Activated B cell treated with CpG ODN at 0.5 μM for 24 hours (primary cell): ENCODE measurements at places on chromosomes 11 and 22. TPM values are rescaled to one million over a fixed set of nuclear protein-coding genes. Genes with fewer than 3 reads are reported as not detected.

- DNase-seq = no peak
- H3K27me3 ChIP-seq = no peaks in the 10 kb centered on the region
- no peak overlapping the region for H3K4me3 ChIP-seq
- peaks cover 95% of the 10 kb centered on the region for H3K36me3 ChIP-seq
- H3K27ac ChIP-seq = no peak overlapping the region
- H3K4me1 ChIP-seq = no peaks in the 10 kb centered on the region
Observed at GRCh38 chr22:30582788-30583545, 8.5 kb upstream of the GAL3ST1 start.

GRCh38 chr11:126927623-126928022 lies 72.9 kb downstream of the KIRREL3 start:
- peaks cover 4% of the 10 kb centered on the region for H3K27me3 ChIP-seq
- H3K4me1 ChIP-seq = no peaks in the 10 kb centered on the region
- DNase-seq = no peak
- H3K27ac ChIP-seq = no peak overlapping the region

DNA sequence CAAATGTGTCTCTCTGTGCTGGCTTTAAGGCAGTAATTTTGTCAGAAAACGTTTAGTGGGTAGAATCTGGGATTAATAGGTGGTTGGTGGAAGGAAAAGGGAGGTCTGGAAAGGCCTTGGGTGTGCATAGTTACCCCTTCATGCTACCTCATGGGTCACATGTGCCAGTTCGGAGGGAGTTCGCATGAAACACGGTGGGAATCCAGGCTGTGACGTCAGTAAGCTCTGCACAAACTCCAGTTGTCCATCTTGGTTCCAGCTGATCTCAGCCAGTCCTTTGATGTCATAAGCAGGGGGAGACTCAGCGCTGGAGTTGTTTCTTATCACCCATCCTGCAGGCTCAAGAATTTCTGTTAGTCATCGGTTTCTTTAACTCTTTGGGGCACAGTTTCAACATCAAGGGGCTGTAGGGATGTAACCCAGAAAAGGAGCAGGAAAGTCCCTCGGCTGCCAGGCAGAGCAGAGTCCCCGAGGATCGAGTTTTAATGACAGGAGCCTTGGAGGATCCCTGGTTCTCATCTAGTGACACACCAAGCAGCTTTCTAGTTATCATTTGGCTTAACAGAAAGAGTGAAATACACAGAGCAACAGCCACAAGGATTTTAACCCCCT lies 28.9 kb downstream of the MOV10L1 start:
- no peak for DNase-seq
- H3K36me3 ChIP-seq = no peaks in the 10 kb centered on the region
- H3K4me3 ChIP-seq = no peak overlapping the region

DNA sequence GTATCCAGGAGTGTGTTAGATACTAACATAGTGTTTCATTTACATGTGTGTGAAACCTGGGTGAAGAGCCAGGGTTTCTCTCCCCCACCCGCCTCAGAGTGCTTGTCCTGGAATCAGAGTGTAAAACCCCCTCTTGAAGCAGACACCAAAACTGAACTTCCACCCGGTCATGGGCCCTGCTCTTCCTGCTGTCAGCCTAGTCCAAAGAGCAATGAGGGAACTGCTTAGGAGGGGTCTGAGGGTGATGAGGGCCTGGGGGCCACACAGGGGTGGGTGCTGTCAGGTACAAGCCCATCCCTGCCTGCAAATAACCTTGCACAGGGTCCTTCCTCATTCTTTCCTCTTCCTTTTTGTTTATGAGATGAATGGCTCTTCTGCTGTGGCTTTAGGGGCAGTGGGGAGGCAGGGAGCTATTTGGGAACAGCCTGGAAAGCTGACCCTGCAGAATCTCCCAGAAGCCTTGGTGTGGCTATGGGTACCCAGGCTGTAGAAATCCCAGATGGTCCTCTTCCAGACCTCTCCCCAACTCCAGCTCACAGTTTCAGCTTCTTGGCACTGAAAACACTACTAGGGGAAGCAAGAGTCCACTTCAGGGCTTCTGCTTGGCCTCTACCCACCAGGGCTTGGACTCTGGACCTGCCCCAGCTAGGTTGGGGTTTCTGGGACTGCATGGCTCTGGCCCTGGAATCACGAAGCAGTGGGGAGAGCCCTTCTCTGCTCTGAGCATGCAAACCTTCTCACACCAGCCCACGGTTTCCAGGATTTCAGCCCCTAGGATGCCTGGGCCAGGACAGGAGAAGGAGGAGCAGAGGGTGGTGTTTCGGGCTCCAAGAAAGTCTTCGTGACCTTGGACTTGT lies 8.5 kb downstream of the BATF2 start:
- no peaks in the 10 kb centered on the region for H3K27me3 ChIP-seq
- no peak for DNase-seq
- no peaks in the 10 kb centered on the region for H3K36me3 ChIP-seq
- no peak overlapping the region for H3K4me3 ChIP-seq
- H3K27ac ChIP-seq = no peak overlapping the region
- H3K4me1 ChIP-seq = peaks cover 67% of the 10 kb centered on the region

- H3K36me3 ChIP-seq = no peaks in the 10 kb centered on the region
- DNase-seq = no peak
- H3K27ac ChIP-seq = no peak overlapping the region
- no peaks in the 10 kb centered on the region for H3K27me3 ChIP-seq
Observed at GRCh38 chr11:110777775-110778174, 65.5 kb upstream of the ARHGAP20 start.

GRCh38 chr11:2847561-2847960 lies 38.0 kb downstream of the CDKN1C start:
- no peaks in the 10 kb centered on the region for H3K36me3 ChIP-seq
- no peaks in the 10 kb centered on the region for H3K27me3 ChIP-seq
- no peaks in the 10 kb centered on the region for H3K4me1 ChIP-seq
- H3K4me3 ChIP-seq = no peak overlapping the region
- H3K27ac ChIP-seq = no peak overlapping the region

DNA sequence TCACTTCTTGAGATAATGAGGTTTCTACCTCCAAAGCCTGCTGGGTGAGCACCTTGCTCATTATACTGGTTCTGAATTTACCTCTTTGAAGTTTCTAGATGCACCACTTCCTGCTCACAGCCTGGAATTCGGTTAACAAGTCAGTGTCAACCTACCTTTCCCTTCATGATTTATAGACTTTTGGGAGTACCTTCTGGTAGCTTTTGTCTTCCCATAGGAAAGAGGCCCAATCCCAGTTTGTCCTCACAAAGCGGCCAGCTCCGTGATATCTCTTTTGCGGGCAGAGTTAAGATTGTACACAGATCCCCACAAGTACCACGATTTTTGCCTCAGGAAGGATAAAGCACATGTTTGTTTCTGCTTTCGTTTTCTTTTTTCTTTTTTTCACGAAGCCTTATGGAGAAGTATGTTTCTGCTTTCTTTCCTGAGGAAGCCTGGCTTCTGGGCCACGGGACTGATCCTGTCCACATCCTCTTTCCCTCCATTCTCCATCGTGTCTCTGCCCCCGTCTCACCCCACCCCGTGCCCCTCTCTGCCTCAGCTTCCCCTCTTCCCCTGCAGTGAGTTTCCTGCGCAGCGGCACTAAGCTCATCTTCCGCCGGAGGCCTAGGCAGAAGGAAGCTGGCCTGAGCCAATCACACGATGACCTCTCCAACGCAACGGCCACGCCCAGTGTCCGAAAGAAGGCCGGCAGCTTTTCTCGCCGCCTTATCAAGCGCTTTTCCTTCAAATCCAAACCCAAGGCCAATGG lies 5.7 kb upstream of the HINFP start:
- H3K36me3 ChIP-seq = peaks cover 44% of the 10 kb centered on the region
- no peak overlapping the region for H3K4me3 ChIP-seq
- peaks cover 14% of the 10 kb centered on the region for H3K4me1 ChIP-seq
- H3K27ac ChIP-seq = peak overlapping the region; percentile 43
- no peaks in the 10 kb centered on the region for H3K27me3 ChIP-seq

- no peak overlapping the region for H3K4me3 ChIP-seq
- no peaks in the 10 kb centered on the region for H3K36me3 ChIP-seq
Observed at GRCh38 chr22:45045208-45045607, 35.4 kb upstream of the PHF21B start.

DNA sequence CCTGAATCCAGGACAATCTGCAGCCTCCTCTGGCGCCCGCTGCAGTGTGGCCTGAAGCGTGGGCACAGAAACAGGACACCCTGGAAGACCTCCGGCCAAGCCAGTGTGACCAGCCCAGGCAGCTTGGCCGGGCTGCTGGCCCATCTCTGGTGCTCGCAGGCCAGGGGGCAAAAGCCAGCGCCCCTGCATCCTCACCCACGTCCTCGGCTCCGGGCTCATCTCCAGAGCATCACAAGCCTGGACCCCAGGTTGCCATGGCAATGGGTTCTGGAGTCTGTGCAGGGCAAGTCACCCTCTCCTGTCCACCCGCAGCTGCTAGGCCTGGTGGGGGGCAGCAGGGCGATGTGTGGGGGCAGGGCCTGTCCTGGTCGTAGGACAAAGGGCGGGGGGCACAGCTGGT lies 9.3 kb upstream of the PDGFB start:
- no peak for DNase-seq
- no peak overlapping the region for H3K27ac ChIP-seq
- no peaks in the 10 kb centered on the region for H3K36me3 ChIP-seq
- no peak overlapping the region for H3K4me3 ChIP-seq

DNA sequence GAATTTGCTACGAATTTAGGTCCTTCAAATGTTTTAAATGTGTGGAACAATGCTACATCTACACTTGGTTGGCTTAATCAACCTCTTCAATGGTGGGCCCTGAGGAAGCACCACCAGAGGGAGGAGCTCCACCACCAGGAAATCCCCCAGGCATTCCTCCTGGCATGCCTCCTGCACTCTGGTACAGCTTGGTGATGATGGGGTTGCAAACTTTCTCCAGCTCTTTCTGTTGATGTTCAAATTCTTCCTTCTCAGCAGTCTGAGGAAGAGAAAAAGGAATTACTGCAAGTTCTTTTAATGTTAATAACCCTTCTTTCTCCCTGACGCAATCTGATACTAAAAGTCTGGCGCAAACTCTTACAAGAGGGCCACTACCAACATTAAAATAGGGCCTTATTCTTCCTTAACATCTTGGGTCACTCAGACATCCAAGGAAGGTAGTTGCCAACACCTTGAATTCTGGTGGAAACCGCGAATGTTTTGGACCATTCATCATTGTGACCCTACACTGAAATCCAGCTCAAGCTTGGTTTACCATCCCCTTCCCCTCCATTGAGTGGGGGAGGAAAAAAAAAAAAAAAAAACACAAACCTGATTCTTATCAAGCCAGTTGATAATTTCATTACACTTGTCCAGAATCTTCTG lies 4.2 kb downstream of the HSPA8 start:
- DNase-seq = no peak
- H3K27me3 ChIP-seq = no peaks in the 10 kb centered on the region
- H3K27ac ChIP-seq = peak overlapping the region; percentile 100
- H3K36me3 ChIP-seq = peaks cover 87% of the 10 kb centered on the region
- peaks cover 76% of the 10 kb centered on the region for H3K4me1 ChIP-seq

- H3K27ac ChIP-seq = no peak overlapping the region
- H3K4me1 ChIP-seq = no peaks in the 10 kb centered on the region
- DNase-seq = no peak
- no peaks in the 10 kb centered on the region for H3K36me3 ChIP-seq
- no peak overlapping the region for H3K4me3 ChIP-seq
Observed at GRCh38 chr11:91350931-91351330, 873.7 kb upstream of the FAT3 start.

DNA sequence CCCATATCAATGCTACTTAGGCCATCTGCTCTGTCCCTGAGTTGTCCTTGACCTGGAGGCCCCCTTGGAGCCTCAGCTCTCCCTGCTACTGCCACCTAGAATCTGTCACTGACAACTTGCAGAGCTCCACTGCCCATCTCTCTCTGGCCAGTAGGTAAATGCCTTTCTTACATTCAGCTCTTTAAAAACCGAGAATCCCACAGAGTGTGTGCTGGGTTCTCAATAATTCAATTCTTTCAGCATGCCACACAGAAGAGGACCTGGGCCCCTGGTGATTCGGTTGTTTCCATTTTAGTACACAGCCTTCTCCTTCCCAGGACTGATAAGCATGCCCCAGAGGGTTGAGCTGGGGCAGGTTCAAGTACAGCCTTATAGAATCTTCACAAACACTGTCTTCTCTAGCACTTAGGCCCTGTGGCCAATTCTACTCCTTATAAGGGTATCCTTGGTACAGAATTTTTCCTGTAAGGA lies 22.0 kb upstream of the IPO7 start:
- H3K4me3 ChIP-seq = no peak overlapping the region
- no peaks in the 10 kb centered on the region for H3K36me3 ChIP-seq
- peaks cover 8% of the 10 kb centered on the region for H3K4me1 ChIP-seq
- no peak for DNase-seq

DNA sequence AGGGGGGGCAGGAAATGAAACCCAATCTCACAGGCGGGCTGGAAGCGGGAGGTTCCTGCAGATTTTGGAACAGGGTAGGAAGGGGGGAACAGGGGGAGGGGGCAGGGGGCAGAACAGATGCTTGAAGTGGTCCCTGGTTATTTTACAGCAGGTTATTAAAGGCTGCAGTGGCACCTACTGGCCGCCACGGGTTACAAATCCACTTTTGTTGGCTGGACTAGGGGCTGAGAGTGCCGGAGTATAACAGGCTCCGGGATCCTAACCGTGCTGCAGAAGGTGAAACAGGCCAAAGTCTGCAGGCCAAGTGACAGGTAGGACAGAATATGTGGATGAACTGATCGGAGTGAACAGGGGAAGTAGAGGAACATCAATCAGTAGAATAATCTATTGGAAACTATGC lies 2.5 kb downstream of the ROBO3 start:
- no peak overlapping the region for H3K4me3 ChIP-seq
- peaks cover 88% of the 10 kb centered on the region for H3K27me3 ChIP-seq
- no peak overlapping the region for H3K27ac ChIP-seq
- H3K36me3 ChIP-seq = no peaks in the 10 kb centered on the region
- peaks cover 30% of the 10 kb centered on the region for H3K4me1 ChIP-seq

DNA sequence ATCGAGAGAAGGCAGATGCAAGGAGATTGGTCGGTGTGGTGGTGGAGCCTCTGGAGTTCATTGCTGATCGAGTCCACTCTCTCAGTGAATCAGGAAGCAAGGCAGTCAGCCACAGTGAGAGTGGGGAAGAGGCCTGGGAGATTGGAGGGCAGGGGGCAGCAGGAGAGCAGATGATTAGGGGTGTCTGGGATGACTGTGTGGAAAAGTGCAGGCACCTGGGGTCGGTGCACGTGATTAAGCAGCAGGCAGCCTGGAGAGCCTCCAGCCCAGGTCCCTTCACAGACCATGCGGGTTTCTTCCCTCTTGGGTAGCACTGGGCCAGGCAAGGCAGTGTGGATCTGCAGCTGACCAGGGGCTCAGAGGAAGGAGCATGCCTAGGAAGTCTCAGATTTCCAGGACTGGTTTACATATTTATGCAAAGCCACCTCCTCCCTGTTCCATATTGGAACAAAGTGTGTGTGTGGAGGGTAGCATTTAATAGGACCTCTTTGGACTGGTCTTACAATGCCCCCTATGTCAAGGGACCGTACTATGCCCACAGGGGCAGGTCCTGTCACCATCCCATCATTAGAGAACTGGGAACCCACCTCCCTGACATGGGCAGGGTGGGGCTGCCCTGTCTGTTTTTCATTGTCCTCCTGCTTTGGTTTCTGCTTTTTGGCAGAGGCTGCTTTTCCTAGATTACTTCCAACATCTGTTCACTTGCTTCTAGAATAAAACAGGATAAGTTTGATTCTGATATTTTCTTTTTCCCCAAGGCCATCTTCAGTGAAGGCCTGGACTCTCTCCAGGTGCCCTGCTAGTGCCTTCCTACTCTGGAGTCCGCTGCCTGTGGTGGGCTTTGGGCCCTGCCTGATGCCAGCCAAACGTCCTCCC lies 14.0 kb upstream of the GDPD5 start:
- no peak overlapping the region for H3K27ac ChIP-seq
- H3K4me3 ChIP-seq = no peak overlapping the region
- peaks cover 8% of the 10 kb centered on the region for H3K27me3 ChIP-seq
- H3K4me1 ChIP-seq = peaks cover 26% of the 10 kb centered on the region
- no peak for DNase-seq
- H3K36me3 ChIP-seq = no peaks in the 10 kb centered on the region

Gene MYOD1
- total RNA-seq = not detected in 2 replicates

Gene CDCA5
- 2.6 and 3.4 TPM in 2 replicates for total RNA-seq

Gene GLB1L3
- total RNA-seq = not detected in 2 replicates
